ENCODE measurements at places on chromosomes 7 and 10.

DNA sequence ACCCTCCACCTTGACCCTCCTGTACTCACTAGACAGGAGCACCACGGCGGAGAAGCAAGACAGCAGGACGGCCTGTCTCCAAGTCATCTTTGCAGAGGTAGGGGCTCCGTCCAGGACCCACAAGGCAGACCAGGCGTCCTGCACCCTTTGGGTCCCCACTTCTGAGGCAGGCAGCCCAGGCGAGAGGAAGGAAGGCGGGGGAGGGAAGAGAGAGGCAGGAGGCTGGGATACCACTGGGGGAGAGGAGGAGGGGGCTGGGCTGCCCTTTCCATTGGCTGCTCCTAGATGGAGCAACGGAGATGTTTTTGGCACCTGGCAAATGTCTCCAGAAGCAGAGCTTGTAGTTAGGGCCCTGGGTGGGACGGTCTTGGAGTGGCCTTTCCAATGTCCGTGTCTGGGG lies at the start of gene UCMA:
Gene UCMA, minus strand, starts transcription at position 203 of the 400 bp plus-strand sequence. Its CDS starts 116 bp downstream, at position 87.
- no peak for DNase-seq

DNA sequence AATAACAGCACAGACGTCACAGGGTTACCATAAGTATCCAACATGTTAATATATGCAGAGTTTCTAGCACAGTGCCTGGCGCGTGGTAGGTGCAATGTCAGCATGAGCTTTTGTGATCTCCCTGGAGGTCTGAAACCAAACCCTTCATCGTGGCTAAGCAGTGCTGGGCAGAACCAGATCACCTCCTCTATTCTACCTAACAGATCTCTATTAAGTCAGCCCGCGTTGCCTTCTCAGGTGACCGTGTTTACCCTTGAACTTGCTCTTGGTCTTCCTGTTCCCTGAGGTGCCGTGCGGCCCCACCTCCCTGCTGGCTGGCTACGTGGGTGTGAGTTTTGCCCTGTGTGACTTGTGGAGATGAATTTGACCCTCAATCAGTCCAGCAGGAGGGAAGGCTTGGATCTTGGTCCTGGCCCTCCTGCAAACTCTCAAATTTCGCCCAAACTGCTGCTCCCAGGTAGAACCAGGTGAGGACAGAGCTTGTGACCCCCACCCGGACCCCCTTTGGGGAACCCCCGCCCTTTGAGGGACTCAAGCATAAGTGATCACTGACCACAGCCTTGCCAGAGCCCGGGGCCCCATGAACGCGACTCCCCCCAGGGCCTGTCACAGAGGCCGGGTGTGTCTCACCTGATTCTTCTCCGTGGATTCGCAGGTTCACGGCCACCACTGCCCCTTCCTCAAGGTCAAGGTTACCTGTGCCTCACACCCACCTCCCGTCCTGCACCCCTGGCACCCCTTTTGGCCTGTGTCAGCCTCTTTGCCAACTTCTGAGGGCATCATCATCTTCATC lies 54.2 kb downstream of the ELFN1 start:
- no peak for DNase-seq

DNA sequence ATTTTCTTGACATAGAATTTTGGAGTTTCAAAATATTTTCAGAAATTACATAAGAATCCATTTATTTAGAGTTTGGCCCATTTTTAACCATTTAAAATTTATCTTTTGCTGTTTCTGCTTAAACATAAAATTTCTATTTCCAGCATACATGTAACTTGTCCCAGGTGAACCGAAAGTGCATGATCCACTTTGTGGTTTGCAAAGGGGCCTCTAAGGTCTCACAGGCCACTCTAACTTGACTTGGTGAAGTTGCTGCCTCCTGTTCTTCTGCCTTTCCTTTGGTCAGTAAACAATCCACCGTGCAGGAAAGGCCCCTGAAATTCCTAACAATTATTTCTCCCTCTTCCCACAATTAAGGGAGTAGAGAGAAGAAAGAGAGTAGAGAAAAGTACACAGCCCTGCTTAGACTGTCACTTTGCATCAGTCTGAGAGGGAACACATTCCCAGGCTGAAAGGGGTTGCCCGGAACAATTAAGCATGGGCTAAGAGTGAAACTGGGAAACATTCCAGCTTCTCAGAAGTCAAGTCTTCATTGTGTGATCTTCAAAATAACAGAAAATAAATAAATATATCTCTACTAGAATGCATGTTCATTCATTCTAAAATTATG lies 79.5 kb upstream of the SEMA3A start:
- DNase-seq, result no peak

DNA sequence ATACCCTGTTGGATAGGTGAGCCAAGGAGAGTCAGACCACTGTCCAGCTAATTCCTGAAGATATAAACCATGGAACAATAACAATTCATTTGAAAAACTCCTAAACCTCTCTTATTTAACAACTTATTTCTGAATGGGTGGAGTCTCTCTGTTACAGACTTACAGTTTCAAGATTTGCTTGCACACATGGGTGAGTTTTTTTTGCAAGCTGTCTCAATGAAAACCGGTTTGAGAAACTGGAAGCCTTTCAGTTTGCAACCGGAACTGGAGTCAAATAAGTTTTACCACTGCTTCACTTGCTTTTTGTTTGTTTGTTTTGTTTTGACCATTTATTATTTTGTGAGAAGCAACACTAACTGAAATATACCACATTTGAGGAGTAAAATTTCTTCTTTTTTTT lies 243.8 kb downstream of the MTERF1 start:
- no peak for DNase-seq

DNA sequence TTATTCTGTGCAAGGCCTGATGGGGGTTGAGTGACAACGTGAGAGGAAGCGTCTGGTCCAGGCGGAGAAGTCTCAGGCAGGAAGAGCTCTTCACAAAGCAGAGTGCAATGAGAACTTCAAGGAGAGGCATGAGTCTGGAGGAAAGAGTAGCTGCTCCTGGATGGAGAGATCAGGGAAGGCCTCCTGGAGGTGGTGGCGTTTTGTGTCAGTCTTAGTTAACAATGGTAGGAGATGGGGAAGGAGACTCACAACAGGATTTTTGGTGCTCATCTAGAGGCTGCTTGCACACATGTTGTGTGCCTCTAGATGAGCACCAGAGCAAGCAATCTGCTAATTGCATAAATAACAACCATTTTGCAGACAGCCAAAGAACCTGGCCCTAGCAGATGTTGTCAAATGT lies 442.8 kb upstream of the PODXL start:
- DNase-seq, result no peak

GRCh38 chr7:56447864-56448693 lies 331.9 kb upstream of the NUPR2 start:
- no peak for DNase-seq

GRCh38 chr10:78207776-78208175 lies 174.1 kb downstream of the RPS24 start:
- no peak for DNase-seq

DNA sequence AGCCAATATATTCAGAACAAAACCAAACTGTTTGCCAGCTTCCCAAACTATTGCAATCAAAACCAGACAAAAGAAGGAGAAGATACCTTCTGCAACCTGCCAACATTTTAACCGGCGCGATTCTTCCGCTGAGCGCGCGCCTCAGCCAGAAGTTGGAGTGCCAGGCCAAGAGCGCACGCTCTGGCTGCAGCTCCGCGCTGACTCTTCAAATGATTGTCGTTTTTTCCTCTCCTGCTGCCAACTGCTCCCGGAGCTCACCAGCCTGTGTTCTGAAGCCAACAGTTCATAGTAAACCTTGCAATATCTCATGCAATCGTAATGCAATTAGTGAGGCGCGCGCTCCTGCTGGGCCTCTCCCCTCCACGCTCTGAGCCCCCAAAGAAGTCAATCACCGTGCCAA lies 259.7 kb upstream of the MGMT start:
- DNase-seq, result no peak

- no peak for DNase-seq
Observed at GRCh38 chr7:69295977-69296376, 302.3 kb upstream of the AUTS2 start.

GRCh38 chr7:143416565-143417149 lies 8.0 kb upstream of the EPHA1 start:
- DNase-seq, result no peak

GRCh38 chr7:40418448-40418847 lies 283.6 kb downstream of the SUGCT start:
- no peak for DNase-seq

GRCh38 chr10:116836083-116836482 lies 13.2 kb upstream of the ENO4 start:
- DNase-seq, result no peak

- no peak for DNase-seq
Observed at GRCh38 chr7:119935418-119936025, 337.5 kb upstream of the KCND2 start.

DNA sequence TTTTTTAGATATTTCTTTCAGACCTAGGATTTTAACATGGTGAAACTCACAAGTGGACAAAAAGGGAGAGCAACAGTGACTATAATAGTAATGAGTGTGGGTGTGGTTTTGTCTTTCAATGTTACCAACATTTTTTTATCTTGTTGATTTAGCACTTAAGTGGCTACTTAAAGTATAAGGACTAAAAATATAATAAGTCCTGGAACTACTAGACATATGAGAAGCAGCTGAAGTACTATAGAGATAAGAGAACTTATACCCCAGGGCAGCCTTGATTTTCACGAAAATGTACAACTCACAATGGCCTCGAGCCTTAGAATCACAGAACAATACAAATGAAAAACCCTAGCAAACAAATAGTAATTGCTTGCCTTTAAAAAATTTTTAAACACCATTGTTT lies 1151.8 kb downstream of the TYW1 start:
- DNase-seq, result no peak

DNA sequence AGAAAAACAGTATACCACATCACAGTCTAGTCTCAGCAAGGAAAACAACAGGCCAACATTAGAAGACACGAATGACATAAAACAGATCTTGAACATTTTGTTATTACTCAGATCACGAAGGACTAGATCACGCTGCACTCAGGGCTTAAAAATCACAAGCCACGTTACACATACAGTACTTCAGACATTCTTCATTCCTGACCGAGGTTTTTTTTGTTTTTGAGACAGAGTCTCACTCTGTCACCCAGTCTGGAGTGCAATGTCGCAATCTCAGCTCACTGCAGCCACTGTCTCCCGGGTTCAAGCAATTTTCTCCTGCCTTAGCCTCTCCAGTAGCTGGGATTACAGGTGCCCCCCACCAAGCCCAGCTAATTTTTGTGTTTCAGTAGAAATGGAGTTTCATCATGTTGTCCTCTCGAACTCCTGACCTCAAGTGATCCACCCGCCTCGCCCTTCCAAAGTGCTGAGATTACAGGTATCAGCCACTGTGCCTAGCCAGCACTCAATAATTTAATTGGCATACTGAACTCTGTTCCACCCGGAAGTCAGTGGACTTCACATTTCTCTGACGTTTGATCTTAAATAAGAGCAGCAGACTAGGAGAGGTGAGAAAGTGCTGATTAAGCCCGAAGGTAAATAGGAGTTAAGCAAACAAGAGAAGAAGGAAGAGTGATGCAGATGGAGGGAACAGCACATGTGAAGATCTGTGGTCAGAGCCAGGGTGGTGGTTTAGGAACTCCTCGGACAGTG lies 3.5 kb downstream of the AIMP2 start:
- no peak for DNase-seq

- DNase-seq, result no peak
Observed at GRCh38 chr10:75451831-75452230, 20.4 kb downstream of the LRMDA start.

DNA sequence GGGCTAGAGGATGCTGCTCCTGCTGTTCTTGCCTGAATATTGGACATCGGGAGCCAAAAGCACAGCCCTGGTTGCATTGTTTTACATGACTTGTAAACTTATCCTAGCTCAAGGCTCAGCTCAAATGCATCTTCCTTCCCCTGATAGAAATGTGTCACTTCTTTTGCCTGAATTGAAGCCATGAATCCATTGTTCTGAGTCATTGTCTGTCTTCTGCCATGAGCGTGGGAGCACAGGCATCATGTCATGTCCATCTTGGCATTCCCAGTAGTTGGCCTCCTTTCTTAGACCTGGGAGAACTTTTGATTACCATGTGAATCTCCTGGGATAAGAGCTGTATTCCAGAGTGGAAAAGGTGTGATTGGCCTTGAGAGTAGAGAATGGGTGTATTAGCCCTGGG lies 54.1 kb upstream of the OPN4 start:
- DNase-seq, result no peak

DNA sequence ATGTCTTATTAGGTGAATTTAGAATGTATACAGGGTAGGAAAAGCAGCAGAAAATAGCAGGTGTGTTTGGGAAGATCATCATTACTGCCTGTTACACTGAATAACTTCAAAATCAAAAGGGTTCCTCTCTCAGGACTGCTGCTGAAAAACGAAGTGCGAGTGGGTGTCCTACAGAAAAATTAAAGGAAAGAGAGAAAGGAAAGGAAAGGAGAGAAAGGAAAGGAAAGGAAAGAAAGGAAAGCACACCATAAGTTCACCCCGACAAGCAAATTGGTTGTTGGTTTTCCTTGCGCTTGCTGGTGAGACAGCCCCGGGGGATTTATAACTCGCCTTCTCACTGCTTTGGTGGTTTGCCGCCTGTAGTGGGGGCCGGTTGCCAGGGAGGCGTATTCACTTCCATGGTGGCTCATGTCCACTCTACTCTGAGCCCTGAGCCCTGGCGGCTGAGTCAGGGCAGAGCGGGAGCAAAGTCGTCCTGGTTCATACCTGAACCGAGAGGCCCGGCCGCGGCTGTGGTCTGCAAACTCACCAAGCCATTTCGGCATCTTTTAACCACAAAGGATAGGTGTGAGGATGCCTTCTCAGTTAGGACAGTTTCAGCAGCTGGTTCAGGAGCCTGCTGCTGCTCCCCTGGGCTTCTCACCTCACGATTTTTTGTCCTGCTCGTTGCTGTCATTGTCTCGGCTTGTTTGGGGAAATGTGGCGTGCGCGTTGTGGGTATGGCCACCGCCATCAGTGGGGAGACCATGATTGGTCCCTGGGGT lies 26.1 kb downstream of the INPP5A start:
- DNase-seq, result no peak

GRCh38 chr7:155310425-155311114 lies 12.9 kb downstream of the INSIG1 start:
- DNase-seq, result no peak

DNA sequence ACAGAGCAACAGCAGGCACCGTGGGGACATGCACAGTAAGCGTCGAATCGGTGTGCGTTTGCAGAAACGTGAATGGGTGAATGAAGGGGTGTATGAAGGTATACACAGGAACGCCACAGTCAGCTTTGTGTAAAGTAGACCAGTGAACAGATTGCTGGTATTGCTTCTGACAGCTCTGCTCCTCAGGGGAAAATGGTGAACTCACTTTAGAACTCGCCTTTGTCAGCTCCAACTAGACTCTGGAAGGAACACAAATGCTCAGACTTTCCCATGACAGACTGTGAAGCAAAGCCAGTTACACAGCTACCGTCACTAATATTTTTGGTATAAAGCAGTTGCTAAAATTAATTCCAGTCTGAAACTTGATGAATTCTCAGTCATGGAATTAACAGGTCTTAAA lies 78.9 kb downstream of the CUX1 start:
- DNase-seq, result no peak

GRCh38 chr7:116670409-116671015 lies 1.5 kb upstream of the MET start:
- no peak for DNase-seq

- DNase-seq, result no peak
Observed at GRCh38 chr10:11246752-11247467, 229.2 kb downstream of the CELF2 start.

GRCh38 chr10:69866688-69867461 lies 65.2 kb downstream of the COL13A1 start:
- DNase-seq, result no peak

- DNase-seq, result no peak
Observed at GRCh38 chr10:86446987-86447386, 74.6 kb downstream of the WAPL start.
